ENCODE measurements at places on chromosomes 3 and 15. TPM values are rescaled to one million over a fixed set of nuclear protein-coding genes. Genes with fewer than 3 reads are reported as not detected.

- no peaks in the 10 kb centered on the region for H3K27me3 ChIP-seq
- no peak for DNase-seq
- peaks cover 22% of the 10 kb centered on the region for H3K36me3 ChIP-seq
- peaks cover 59% of the 10 kb centered on the region for H3K4me1 ChIP-seq
These were observed 751 bp upstream of the RPS17 start for GRCh38 chr15:82540984-82541431.

DNA sequence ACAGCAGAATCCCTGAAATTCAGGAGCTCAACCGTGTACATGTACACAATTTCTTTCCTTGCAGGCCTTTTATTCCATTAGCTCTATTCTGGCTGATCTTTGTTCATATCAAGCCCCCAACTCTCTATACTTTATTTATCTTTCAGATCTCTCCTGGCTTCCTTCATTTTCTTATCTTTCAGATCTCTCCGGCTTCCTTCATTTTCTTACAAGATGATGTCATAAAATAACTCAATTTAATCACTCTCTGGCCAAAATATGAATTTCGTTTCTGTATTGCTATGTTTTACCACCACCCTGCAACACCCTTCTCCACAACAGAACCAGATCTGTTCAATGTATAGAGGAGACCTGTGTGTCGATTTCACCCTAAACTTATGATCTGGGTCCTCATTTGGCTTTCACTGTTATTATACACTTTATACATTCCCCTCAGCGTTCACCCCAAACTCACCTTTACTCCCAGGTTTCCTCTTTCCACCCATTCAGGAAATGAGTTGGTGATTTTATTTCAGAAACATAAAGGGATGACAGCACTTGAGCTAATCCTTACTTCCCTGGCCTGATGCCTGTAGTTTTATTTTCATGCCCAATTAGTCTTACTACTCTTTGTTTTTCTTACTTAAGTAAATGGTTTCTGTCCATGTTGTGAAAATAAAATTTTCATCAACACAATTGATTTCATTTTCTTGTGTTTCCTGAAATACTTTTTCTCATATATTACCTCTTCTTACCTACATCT, 195.5 kb downstream of the BCHE start:
- no peaks in the 10 kb centered on the region for H3K36me3 ChIP-seq
- H3K4me1 ChIP-seq = no peaks in the 10 kb centered on the region
- no peak overlapping the region for H3K4me3 ChIP-seq
- no peak overlapping the region for H3K27ac ChIP-seq
- H3K27me3 ChIP-seq = no peaks in the 10 kb centered on the region

DNA sequence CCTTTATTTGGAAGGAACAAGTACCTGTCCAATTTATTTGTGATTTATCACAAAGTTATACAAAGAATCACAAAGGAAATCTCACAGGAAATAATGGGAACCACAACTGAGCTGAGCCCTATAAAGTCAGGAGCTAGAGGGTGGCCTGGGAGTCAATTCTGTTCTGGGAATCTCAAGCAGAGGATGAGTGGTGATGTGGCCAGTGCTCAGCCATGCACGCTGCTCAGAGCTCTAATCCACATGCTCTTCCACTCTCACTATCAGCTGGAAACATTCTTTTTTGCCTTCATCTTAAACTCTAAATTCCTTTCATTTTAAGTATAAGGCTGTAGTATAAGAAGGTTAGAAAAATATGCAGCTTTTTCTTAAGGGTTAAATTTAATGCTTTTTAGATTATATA, 36.6 kb downstream of the UACA start:
- H3K4me3 ChIP-seq = no peak overlapping the region
- no peaks in the 10 kb centered on the region for H3K27me3 ChIP-seq
- peaks cover 3% of the 10 kb centered on the region for H3K4me1 ChIP-seq
- H3K36me3 ChIP-seq = peaks cover 4% of the 10 kb centered on the region
- DNase-seq = no peak

GRCh38 chr3:45950131-45950530, 6.9 kb downstream of the CXCR6 start:
- no peaks in the 10 kb centered on the region for H3K4me1 ChIP-seq
- H3K36me3 ChIP-seq = peaks cover 24% of the 10 kb centered on the region

The SKOR1 gene
- total RNA-seq = 0.49 TPM
